Gastrocnemius medialis (tissue), 4 donors: ENCODE measurements at places on chromosomes 1 and 21. TPM values are rescaled to one million over a fixed set of nuclear protein-coding genes. Genes with fewer than 3 reads are reported as not detected.

The E2F2 gene
- 0.40 TPM for total RNA-seq

The TTC39A gene
- total RNA-seq, result 4.4 TPM

The ALG14 gene
- 0.24 TPM for total RNA-seq

The FMO4 gene
- 2.9 TPM for total RNA-seq

DNA sequence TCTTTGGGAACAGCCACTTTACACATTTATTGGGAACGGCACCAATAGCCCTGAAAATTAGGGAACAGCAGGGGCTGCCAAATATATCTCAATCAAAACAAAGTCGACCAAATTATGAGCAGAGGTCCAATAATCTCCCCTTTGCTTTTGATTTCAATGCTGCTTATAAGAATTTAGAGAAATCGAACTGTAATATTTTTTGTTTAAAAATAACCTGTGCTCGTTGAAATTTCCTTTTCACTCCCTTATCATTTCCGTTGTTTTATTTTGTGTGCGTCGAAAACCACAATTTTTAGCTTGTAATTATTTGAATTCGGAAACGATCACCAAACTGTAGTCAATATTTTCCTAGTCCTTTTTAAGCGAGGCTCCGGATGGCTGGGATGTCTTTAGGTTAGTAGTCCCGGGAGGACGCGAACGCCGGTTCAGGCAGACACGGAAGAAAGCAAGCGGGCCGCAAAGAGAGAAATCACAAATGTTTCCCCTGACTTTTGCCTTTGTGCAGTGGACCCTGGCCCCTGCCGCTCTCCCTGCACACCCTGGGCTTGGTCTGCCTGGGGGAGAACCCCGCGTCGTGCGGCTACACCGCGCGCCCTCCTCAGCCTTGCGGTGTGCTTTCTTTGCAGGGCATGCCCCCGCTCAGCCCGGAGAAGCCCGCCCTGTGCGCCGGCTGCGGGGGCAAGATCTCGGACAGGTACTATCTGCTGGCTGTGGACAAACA, 2.3 kb downstream of the LHX9 start:
- no peak for DNase-seq

DNA sequence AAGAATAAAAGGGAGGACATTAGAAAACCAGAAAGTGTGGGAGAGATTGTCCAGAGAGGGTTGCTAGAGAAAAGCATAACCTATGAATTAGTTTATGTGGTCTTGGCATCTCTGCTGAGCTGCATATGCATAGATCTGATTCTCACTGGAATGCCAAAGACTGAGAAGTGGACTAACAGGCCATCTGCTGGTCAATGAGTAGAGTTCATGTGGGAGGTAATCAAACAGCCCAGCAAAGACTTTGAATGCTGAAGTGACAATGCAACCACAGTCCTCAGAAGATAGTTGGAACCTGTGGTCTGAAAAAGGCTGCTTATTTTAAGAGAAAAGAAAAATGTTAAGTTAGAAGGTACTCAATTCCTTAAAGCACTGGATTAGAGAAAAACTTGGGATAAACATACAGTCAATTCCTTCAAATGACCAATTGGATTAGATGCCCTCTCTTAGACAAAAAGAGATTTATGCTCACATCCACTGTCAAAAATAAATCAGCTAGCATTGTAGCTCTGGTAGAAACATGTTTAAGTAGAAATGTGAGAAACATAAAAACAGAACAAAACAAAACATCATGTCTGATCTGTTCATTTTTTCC, 382.8 kb downstream of the AMY1C start:
- DNase-seq, result no peak

- DNase-seq, result no peak
Measured at GRCh38 chr1:32870615-32871363, at the start of gene FNDC5. FNDC5 (minus strand) TSS chr1:32870912.

DNA sequence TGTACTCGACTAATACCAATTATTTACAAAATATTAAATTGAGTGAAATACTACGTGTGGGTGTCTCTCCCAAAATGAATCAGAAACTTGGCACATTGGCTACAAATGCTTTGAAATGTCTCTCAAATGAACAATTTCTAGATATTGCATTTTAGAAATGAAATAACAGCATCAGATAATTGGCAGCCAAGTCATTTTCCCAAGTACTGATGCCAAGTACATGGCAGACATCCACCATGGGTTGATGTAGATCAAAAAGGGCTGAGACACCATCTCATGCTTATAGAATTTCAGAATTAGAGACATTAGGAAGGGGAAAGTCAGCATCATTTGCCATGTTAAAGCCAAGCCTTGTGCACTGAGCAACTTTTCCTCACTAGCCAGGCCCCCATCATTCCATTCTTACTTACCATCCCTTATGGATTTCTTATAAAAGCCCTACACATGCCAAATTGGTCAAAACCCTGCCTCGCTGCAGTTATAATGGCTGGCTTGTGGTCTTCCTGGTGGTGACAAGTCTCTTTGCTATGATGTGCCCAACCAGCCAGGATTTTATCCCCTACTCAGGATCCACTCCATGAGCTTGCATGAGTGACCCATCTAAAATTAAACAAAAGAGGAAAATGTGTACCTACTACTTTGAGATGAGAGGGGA, 73.1 kb downstream of the GREM2 start:
- no peak for DNase-seq

DNA sequence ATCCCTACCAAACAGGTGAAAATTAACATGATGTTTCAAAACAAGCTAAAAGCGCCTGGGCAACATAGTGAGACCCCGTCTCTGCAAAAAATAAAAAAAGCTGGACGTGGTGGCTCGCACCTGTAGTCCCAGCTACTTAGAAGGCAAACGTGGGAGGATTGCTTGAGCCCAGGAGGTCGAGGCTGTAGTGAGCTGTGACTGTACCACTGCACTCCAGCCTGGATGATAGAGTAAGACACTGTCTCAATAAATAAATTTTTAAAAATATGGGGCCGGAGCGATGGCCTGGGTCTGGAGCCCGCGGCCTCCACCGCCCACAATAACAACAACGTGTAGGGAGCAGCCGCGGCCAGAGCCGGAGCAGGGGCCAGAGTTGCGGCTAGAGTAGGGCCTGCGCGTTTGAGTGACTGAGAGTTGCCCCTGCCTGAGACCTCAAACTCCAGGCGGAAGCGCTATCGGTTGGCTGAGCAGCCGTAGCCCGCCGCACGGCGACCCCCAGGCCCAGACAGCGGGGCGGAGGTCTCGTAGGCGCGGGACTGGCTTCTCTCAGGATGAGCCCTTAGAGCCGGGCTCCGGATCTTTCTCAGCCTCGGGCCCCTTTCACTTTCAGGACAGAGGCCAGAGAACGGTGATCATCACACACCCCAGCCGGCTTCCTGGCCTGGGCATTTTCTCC, 41.4 kb downstream of the ZMYM1 start:
- no peak for DNase-seq
